ENCODE measurements at places on chromosomes 6 and 20.

GRCh38 chr6:24802271-24803059, 3.7 kb upstream of the ARMH2 start:
- no peak for DNase-seq

DNA sequence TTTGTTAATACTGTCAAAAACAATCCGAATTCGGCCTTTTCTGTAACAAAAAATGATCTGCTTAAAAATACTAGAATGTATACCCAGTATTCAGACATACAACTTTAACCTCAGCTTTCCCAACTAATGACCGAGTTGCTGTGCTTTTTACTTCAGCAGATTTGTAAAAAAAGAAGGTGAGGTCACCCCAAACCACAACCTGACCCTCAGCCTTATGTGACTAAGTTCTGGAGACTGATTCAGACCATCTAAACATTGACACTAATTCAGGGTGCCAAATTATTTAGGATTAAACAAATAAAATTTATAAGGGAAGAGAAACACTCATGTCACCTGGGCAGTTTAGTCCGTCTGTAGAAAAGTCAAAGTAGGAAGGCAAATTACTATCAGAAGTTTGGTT, 7.7 kb downstream of the CCN6 start:
- DNase-seq = no peak

- DNase-seq = no peak
Measured at GRCh38 chr6:20876036-20876435, 341.8 kb downstream of the CDKAL1 start.

DNA sequence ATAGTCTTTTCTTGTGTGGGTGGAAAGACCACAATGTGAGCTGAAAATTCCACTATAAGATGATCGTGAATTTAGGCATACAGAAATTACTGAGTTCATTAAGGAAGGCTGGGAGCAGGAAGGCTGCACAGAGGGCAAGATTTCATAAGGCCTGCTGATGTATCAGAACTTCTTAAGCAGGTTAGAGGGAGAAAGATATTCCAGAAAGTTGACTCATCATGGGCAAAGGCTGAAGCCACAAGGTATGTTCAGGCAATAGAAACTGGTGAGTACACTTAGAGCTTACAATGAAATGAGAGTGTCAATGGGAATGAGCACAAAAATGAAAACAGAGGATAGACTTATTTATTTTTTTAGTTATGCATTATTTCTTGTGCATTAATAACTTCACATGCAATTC, 618.6 kb downstream of the CBLN4 start:
- DNase-seq = no peak

GRCh38 chr20:7696311-7696710, 243.9 kb downstream of the HAO1 start:
- no peak for DNase-seq

DNA sequence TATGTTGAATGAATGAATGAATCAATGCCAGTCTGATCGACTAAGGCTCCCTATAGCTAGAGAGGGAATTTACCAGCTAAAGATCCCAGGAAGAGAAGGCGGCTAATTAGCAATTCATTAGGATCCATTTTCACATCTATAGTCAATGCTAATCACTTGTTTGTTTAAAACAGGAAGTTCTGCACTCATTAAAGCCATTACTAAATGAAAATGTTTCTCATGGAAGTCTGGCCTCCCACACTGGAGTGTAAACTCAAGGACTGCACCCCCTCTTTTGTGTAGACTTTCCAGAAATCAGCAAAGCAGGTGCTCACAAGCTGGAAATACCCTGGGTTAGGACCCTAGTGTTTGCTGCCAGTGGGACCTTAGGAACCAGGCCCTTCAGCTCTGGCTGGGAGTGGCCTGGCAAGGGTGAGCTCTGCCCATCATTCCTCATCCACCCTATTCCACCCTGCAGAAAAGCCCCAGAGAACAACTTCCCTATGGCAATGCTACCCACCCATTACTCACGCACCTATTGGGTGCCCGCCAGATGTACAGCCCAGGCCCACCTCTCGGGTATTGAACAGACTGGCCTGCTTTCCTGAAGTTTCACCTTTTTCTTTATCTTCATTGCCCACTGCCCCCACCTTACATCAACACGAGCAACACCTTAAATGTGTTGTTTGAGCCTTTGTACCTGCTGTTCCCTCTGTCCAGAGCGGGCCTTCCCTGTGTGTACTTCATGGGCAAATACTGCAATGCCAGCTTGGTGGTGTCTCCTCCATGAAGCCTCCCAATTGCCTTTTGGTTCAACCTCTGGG, 60.8 kb downstream of the TTI1 start:
- no peak for DNase-seq

- no peak for DNase-seq
Measured at GRCh38 chr20:50467174-50467573, 43.0 kb upstream of the PTPN1 start.
